ENCODE measurements at places on chromosomes 3 and 15.

- DNase-seq, result no peak
Measured at GRCh38 chr3:175272392-175272791, 413.3 kb downstream of the NAALADL2 start.

- peak; percentile 64 for DNase-seq
Measured at GRCh38 chr15:97234851-97235610, 725.5 kb upstream of the ARRDC4 start.

DNA sequence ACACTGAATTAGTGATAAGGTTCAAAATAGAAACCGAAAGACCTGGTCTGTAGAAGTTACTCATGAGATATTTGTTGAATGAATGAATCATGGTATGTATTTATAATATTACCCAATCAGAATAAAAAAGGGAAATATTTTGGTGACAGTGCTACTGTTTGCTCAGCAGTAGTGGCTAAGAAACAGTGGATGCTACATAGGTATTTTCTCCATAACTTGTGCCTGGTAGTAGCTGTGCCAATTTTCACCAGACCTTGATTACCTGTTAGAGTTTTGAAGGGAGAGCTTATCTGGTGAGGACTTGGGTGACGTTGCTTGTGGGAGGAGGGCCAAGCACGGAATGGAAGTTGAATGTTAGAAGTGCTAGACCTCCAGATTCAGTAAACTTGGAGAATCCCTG is 14.3 kb downstream of the LIMD1 start:
- DNase-seq, result no peak

DNA sequence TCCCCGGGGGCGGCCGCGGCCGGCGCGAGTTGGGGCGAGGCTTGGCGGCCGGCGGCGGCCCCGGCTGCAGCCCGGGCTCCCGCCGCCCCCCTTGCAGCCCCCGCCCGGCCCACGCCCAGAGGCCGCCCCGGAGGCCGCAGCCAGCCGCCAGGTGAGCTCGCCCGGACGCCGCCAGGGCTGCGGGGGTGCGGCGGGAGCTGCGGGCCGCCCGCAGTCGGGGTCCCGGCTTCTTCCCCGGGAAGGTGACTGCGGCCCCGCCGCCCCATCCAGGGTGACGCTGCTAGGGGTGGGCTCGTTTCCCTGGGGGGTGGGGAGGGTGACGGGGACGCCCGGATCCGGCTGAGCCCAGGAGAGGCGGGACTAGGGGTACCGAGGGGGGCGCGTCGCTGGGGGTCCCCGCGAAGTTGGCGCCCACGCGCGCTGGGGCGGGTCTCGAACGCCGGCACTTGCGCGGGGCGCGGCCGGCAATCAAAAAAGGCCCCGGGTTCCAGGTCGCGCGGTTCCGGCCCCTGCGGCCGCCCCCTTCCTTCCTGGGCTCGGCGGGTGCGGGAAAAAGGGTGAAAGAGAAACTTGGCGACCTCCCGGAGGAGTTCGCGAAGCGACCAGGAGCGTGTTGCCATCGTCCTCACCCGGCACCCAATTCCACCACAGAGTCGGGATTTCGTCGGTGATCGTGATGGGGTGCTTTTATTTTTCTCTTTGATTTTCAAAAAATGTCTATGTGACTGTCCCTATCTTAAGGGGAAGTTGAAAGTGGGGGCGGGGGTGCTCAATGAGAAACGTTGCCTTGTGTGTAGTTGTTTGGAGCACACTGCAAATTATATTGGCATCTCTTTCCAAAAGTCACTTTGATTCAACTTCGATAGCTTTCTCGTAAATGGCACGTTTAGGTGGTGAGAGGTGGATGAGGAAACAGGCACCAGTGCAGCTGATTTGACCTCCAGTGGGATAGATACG is 619 bp downstream of the ATXN7 start:
- peak; percentile 23 for DNase-seq

GRCh38 chr15:57035664-57036063 is 117.2 kb downstream of the TCF12 start:
- no peak for DNase-seq
